ENCODE measurements at places on chromosomes 4 and X. TPM values are rescaled to one million over a fixed set of nuclear protein-coding genes. Genes with fewer than 3 reads are reported as not detected.

DNA sequence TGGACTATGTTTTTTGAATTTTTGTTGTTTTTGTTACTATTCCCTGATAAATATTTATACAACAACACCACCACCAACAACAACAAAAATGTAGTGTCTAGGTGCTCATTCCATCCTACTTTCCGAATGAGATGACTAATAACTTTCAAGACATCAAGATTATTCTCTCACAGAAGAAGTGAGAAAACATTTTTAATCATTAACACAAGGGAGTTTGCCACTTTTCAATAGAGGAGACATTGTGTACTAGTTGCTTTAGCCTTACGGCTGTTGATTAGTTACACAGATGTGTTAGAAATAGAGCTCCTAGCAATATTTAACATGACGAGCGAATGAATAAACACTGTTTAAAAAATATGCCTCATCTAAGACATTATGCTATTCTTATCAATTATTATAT lies 898.8 kb downstream of the C4orf33 start:
- no peak for DNase-seq

The PAK3 gene
- total RNA-seq = 0.88 TPM

DNA sequence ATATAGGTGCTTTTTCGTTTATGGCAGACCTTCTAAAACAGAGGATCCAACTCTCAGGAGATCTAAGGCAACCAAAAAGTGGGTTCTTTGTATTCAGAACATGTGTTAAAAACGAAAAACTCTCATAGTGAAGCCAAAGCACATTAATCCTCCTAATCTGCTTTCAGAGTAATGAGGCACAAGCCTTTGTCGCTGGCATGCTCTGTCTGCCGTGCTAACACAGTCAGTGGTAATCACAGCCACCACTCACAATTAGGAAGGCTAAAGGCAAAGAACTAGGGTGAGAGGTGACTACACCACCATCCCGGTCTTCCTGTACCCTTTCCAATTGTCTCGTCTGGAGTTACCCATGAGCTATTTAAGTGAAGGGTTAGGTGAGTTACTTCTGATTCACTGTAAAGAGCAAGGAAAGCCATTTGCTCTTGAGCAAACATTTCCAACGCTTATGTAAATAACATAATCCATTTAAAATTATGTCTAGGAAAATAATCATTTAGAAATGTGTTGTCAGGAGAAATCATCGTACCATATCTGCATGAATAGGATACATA lies 40.7 kb downstream of the NPY2R start:
- DNase-seq = no peak

The PPARGC1A gene
- total RNA-seq = 0.24 TPM

GRCh38 chr4:48432017-48432416 lies 51.1 kb upstream of the SLC10A4 start:
- DNase-seq = no peak

DNA sequence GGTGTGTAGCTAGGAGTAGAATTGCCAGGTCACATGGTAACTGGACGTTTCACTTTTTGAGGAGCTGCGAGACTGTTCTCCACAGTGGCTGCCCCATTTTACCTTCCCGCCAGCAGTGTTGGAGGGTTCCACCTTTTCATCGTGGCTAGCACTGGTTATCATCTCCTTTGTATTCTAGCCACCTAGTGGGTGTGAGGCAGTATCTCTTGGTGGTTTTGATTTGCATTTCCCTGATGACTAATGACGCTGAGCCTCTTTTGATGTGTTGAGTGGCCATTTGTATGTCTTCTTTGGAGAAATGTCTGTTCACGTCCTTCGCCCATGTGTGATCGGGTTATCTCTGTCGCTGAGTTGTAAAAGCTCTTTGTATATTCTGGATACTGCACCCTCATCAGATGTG lies 10.6 kb downstream of the ABCD1 start:
- DNase-seq = peak; percentile 38

DNA sequence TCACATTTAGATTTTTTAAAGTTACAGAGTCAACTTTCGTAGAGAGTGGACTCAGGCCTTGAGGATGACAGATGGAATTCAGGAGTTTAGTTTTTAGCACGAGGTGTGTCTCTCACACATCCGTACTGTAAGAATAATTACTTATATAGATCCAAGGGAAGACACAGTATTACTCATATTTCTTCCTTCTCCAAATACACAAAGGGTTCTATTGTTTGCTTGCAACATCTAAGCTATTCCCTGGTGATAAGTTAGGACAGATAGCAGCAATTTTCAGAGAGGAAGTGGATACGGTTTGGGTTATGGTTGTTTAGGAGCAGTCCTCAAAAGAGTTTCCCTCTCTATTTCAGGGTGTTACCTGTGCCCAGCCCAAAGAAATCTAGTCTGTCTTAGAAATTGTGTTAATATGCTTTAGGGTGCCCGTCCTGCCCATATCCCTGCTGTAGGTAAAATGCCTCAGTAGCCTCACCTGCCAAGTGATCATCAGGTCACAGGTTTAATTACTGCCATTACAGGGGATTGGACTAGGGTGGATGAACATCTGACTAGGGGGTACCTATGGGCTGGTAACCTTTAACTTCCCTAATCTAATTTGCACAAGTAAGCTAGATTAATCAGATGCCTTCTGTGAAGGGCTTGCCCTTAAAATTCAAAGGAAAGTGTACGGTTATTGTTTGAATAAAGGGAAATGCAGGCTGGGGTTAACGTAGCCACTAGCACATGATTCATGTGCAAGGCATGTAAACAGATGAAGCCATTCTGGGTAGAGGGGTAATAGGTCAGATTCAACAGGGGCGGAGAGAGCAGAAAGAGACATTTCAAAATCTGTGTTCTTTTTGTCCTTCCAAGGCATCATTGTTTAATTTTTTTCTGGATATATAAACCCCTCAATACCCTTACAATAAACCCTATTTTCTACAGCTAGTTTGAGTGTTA lies 8.7 kb upstream of the PPP3CA start:
- DNase-seq = peak; percentile 87
